ENCODE measurements at places on chromosomes 1 and 21.

DNA sequence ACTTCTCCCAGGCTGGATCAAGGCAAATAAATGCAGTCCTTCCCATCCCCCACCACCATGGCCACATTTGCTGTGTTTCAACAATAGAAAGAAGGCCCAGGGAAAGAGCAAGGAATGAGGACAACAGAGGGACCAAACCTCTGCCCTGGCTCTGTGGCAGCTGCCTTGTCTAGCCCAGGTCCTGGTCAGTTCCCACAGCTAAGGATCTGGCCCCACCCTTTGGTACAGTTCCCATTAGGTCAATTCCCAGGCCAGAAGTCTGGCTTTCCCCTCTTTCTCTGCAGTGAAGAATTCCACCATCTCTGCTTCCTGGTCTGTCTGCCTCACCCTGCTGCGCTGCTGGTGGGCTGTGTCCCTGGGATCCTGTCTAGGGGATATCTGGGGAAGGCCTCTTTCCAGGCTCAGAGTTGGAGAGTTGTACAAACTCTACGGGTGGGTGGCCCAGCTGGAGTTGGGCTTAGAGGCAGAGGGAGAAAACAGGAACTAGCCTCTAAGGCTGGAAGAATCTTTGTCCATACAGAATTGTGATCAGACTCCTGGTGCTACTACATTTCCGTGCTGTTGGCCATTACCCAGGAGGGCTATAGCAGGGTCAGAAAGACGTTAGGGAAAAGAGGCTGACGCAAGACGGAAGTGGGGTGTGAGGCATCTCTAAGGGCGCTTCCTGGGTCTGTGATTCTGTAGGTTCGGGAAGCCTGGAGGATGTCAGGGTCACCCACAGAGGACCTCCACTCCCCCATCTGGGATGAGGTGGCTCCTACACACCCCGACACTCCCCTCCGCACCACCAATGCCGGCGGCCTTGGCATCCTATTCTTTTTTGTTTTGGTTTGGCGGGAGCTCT, 953 bp upstream of the NDUFS2 start:
- DNase-seq: no peak

DNA sequence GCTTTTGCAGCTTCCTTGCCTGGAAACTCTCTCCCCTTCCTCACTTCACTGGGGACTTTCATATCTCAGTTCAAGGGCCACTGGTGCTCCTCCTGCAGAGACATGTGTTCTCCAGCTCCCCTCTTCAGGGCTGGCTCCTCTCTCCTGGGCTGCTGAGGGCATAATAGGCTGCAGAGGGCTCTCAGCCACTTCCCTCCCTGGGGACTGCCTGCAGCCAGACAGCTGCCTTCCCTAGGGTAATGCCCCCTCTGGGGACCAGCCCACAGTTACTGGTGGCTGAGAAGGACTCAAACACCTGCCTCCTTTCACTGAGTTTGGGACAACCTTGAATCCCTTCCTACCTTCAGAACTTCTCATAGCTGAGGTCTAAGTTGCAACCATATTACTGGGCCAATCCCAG, 104.8 kb upstream of the POU3F1 start:
- no peak for DNase-seq

DNA sequence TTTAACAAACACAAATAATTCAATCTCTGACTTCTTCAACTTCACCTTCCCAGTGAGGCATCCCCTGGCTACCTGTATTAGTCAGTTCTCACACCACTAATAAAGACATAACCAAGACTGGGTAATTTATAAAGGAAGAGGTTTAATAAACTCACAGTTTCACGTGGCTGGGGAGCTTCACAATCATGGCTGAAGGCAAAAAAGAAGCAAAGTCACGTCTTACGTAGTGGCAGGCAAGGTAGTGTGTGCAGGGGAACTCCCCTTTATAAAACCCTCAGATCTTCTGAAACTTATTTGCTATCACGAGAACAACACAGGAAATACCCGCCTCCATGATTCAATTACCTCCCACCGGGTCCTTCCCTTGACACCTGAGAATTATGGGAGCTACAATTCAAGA, 478.5 kb downstream of the ADGRL2 start:
- DNase-seq: no peak

- no peak for DNase-seq
Observed at GRCh38 chr1:89542345-89542744, 17.7 kb downstream of the LRRC8B start.

DNA sequence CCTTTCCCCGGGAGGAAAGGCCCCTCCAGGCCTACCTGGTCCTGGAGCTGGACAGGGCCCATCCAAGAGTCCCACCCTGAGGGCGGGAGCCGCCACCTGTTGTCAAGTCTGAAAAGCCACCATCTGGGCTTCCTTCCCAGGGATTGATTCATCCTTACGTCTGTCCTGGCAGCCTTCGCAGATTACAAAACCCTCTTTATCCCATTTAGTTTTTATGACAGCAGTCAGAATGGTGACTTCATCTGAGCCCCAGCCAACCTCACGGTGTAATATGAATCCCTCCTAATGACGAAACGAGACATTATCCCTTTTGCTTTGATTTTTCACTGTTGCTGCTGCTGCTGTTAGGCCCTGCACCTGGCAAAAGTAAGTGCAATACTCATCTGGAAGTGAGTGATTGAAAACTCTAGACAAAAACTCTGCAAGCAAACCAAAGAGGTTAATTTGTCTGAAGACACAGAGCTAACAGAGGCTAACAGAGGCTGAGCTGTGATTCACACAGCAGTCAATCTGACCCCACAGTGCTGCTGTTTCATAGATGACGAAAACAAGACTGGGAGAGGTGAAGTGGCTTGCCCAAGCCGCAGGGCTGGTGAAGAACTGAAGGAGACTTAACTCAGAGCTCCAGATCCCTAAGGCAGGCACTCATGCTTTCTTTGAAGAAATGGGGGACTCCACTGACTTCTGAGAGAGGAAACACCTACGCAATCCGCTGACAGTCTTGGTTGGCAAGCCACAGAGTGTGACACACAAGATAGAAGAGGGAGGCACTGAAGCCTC, 30.0 kb upstream of the S100A7 start:
- no peak for DNase-seq

- no peak for DNase-seq
Observed at GRCh38 chr21:45403825-45404729, 888 bp upstream of the COL18A1 start.

DNA sequence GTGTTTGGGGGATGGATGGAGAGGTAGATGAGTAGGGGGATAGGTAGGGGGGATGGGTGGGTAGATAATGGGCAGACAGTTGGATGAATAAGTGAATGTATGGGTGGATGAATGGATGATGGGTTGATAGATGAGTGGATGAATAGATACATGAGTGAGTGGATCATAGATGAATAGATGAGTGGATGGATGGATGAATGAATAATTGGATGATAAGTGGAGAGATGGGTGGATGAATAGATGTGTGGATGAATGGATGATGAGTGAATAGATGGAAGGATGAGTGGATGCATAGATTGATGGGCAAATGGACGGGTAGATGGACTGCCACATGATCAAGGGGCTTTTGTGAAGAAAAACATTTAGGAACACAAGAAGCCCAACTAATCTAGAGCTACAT, 133.3 kb upstream of the F3 start:
- DNase-seq: no peak

DNA sequence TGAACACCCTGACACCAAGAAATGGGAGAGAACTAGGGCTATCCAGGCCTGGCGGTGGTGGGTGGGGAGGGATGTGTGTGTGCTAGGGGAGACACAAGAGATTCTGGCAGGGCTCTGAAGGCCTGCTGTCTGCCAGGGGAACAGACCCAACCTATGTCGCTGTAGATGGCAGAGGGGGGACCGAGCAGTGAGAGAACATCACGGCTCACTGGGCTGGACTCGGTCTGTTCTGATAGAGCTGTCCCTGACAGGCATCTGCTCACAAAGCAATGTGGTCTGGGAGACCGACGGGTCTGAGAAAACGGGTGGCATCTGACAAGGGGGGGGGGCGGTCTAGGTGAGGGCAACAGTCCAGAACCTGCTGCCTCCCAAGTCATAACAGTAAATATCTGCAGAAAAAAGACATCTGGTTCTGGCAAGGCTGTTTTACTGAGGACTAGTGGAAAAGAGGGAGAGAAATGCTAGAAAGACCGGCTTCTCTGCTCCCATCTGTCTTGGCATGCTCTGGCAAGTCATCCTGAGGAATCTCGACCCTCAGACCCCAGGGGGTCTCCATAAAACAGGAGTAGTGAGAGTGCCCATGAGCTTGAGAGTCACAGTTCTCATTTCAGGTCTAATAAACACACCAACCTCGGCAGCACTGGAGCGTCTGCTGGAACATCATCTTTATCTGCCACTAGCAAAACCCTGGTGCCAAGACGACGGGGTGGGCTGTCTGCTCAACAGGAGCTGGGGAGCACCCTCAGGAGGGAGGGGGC, 36.5 kb downstream of the SLC66A1 start:
- DNase-seq: no peak

- DNase-seq: no peak
Observed at GRCh38 chr1:103218369-103218768, 110.0 kb upstream of the COL11A1 start.

GRCh38 chr21:45698493-45699184, 55.1 kb downstream of the PCBP3 start:
- peak; percentile 7 for DNase-seq

DNA sequence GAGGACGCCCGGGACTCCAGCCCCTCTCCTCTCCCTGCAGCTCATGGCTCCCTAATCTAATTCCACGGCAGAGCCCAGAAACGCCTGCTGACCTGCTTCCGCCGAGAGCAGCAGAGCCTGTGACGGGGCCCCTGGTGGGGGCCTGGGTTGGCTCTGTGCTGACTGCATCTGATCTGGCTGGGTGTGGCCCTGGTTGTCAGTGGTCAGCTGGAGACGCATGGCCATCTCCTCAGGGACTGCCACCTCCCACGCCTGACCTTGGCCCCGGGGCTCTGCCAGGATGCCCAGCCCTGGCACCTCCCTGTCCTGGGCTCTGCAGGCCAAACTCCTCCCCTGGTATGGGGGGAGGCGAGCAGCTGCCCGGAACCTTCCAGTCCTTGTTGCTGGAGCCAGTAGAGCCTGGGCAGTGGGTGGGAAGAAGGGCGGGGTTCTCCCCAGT, 1.1 kb upstream of the PLCH2 start:
- no peak for DNase-seq

DNA sequence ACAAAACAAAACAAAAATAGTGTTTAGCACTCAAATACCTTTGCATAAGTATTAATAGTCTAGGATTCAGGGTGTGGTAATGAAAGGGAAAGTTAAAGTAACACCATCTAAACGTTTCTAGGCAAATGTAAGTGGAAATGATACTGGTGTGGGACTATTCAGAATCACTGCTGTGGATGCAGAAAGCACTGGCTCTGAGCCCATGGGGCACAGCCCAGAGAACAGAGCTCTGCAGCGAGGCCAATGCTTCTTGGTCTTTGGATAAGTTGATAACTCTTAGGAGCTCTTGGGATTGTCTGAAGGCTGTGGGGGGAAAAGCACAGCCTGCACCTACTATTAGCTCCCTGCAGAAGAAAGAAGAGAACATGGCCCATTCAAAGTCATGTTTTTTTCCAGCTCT, 21.4 kb upstream of the DNM3 start:
- no peak for DNase-seq

DNA sequence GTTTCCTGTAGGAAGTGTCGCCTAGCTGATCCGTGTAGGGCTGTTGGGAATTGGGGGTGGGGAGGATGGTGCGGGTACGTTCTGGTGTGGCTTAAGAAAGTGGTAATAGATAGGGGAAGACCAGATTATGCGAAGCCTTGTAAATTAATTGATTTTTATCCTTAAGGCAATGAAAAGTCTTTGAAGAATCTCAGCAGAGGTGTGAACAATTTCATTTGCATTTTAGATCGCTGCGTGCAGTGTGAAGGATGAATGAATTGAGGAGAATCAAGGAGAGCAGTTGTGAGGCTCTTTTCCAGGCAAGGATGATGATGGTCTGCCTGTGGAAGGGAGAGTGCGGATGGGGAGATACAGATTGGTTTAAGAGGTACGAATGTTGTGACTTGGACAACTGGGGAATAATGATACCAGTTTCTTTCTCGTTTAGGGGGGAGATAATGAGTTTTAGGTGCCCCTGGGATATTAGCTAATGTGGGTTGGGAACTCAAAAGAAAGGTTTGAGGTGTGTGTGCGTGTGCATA, 813 bp upstream of the DEDD start:
- DNase-seq: no peak

DNA sequence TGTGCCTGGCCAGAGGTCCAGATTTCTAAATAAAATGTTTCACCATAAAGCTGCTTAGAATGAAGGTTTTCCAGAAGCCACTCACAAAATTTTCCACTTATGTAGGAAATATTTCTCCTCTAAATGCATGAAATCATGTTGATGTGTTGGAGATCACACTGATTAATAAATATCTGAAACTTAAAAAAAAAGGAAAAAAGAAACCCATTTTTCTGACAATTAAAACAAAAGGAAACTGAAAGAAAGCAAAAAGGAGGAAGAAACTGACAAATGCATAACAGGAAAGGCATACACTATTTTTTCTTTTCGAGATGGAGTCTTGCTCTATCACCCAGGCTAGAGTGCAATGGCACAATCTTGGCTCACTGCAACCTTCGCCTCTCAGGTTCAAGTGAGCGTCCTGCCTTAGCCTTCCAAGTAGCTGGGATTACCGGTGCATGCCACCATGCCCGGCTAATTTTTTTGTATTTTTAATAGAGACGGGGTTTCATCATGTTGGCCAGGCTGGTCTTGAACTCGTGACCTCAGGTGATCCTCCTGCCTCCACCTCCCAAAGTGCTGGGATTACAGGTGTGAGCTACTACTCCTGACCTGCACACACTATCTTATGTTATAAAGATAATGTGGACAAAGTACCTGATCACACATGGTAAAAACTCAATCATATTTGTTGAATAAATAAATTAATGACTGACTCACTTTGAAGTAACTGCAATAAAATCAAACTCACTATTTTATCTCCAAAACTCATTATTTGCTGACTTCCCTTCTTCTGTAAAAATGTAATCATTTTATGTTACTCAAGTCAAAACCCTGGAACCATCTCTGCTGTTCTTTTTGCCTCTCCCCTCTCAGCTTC, 149.8 kb upstream of the NR5A2 start:
- DNase-seq: no peak

- no peak for DNase-seq
Observed at GRCh38 chr1:43239484-43239883, 30.3 kb upstream of the TMEM125 start.

GRCh38 chr1:43539726-43540434, 9.2 kb downstream of the PTPRF start:
- no peak for DNase-seq

GRCh38 chr1:74160046-74160445, 37.9 kb downstream of the LRRIQ3 start:
- DNase-seq: no peak

- no peak for DNase-seq
Observed at GRCh38 chr1:167500283-167500860, 18.0 kb downstream of the CD247 start.

DNA sequence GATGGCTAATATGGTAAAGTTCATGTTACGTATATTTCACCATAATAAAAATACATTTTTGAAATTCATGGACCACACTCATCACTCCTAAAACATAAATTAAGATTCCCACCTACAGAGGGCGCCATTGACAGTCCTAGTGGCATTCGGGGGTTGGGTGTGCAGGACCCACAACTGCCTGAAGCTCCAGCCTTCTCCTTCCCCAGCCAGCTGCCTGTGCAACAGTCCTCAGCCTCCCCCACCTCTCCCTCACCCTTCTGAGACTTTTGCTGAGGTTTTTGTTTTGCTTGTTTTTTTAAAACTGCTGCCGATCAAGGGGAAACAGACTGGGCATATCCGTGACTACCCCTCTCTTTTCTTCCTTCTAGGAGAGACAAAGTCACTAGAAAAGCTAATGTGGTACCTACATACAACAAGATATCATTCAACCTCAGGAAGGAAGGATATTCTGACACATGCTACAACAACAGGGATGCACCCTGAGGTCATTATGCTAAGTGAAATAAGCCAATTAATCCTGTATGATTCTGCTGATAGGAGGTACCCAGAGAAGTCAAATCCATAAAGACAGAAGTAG, 9.2 kb upstream of the EVA1C start:
- DNase-seq: peak; percentile 78

- no peak for DNase-seq
Observed at GRCh38 chr1:61097317-61097716, 15.0 kb downstream of the NFIA start.

Data from activated CD8-positive, alpha-beta T cell treated with anti-CD3 and anti-CD28 coated beads for 36 hours (primary cell).